ENCODE measurements at places on chromosomes 13 and 19.
A peak's percentile ranks its signal among the peaks of the same experiment; 100 is the strongest.

DNA sequence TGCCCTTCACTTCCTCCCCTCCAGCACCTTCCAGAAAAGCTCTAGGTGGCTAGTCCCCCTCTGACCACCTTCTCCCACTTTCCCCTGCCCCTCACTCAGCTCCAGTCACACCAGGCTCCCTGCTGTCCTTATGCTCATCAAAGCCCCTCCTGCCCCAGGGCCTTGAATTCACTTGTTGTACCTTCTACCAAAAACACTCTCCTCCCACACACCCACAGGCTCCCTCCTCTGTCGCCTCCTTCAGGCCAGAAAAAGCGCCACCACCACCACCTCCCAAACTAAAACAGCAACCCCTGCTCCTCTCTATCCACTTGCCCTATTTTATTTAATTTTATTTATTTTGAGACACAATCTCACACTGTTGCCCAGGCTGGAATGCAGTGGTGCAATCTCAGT, 4.8 kb upstream of the CEACAM16 start:
- no peak for DNase-seq

GRCh38 chr19:45729800-45730290, 851 bp downstream of the FBXO46 start:
- DNase-seq, result no peak

DNA sequence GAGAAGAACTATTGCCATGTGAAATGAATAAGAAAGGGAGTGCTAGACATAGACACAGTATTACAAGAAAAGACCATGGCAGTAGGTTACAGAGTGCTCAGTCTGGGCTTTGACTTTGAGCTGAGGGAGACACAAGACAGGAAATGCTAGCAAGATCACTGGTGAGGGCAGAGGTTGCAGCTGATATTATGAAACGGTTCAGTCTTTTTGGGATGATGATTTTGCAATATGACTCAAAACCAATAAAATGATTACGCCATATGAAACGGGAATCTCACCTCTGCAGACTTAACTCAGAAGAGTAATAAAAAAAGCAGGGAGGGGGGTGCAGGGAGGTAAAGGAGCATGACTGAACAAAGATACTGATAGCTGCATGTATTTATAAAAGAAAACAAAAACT, 123.1 kb downstream of the RBM26 start:
- no peak for DNase-seq

GRCh38 chr19:29531458-29532025, 5.7 kb downstream of the VSTM2B start:
- no peak for DNase-seq

DNA sequence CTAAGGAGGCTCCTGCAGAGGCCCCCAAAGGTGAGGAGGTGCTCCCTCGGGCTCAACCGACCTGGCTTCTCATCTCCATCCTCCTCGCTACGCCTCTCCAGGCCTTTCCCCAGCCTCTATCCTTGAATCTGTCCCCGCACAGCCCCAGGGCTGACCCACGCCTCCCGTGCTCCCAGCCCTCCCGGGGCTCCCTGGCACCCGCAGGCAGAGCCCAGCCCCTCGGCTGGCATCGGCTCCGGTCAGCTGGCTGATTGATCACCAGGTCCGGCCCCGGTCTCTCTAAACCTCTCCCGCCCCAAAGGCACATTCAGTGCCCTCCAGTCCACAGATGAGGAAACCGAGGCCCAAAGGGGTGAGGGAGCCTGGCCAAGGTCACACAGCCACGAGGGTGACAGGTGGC, 2.5 kb downstream of the MYBPC2 start:
- DNase-seq, result no peak

- DNase-seq, result peak; percentile 74
Measured at GRCh38 chr19:13093407-13094105, 9.1 kb downstream of the LYL1 start.

DNA sequence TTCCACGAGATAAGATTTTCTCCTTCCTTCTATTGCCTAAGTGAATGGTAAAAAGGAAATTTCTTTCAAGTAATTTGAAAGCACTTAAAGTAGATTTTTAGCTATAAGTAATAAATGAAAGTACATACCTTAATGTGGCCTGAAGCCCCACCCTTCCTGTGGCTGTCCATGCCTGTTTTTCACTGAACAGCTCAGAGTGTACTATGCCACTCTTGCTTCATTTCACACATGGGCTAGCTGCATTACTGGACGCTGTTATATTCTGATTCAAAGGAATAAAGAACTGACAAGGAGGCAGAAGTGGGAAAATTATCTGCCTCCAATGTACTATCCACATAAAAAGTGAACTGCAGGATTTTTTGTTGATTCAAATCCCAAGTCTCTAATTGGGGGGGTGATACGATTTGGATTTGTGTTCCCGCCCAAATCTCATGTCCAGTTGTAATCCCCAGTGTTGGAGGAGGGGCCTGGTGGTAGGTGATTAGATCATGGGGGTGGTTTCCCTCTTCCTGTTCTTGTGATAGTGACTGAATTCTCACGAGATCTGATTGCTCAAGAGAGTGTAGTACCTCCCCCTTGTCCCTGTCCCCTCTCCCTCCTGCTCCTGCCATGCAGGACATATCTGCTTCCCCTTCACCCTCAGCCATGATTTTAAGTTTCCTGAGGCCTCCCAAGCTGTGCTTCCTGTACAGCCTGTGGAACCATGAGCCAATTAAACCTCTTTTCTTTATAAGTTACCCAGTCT, 154.7 kb upstream of the SGCG start:
- DNase-seq, result no peak

- no peak for DNase-seq
Measured at GRCh38 chr19:32652894-32653598, 21.9 kb downstream of the ANKRD27 start.

DNA sequence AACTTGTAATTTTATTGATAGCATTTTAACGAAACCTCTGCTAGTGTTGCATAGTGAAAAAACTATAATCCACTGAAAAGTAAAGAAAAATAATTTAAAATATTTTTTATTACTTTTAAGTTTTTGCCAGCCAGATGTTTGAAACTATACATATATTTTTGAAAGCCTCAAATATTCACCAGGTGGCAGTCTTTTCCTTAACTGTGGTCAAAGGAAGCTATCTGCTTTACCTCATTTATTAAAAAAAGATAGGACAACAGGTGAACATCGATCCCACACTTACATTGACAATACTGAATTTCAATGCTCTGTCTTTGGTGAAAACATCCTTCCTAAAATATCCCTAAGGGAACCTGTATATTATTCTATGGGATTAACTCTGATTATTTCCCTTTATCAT, 100.5 kb downstream of the TRPC4 start:
- peak; percentile 0 for DNase-seq

DNA sequence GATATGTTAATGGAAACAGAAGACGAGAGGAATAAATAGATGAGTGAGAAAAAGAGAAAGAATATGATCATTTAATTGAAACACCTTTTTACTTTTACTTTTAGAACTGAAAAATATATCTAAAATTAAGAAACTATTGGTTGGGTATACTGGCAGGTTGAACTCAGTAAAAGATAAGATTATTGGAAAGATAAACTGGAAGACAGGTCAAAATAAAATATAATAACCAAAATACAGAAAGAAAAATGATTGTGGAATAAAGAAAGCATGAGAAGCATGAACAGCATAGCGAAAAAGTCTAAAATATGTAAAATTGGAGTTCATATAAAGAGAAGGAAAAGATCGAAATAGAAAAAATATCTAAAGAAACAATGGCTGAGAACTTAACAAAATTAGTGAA, 242.2 kb upstream of the MIR17HG start:
- DNase-seq, result no peak

DNA sequence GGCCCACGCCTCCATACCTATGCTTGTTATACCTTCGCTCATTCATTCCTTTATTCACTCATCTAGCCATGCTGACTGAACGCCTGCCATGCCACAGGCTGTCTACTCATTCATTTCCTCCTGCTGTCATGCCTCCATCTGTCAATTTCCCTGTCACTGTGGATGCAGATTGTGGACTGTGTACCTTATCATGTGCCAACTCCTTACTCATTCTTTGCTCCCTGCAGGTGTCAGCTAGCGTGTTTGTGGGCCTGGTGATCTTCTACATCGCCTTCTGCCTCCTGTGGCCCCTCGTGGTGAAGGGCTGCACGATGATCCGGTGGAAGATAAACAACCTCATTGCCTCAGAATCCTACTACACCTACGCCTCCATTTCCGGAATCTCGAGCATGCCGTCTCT, 4.1 kb upstream of the PSMD8 start:
- no peak for DNase-seq

DNA sequence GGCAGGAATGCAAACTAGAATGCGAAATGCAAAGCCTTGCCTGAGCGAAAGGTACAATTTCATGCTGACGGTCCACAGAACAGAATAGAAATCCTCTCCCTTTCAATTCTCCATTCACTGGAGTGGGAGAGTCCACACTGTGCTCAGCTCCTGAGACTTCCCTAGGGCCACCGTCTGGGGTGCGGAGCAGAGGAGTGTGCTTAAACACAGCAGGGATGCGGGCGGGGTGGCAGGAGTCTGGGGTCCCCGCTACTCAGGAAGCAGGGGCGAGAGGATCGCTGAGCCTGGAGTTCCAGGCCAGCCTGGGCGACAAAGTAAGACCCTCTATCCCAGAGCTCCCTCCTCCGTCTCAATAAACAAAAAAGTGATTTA, 552 bp upstream of the ZNF816 start:
- no peak for DNase-seq

- DNase-seq, result no peak
Measured at GRCh38 chr19:49890349-49891311, 6.1 kb downstream of the IL4I1 start.

DNA sequence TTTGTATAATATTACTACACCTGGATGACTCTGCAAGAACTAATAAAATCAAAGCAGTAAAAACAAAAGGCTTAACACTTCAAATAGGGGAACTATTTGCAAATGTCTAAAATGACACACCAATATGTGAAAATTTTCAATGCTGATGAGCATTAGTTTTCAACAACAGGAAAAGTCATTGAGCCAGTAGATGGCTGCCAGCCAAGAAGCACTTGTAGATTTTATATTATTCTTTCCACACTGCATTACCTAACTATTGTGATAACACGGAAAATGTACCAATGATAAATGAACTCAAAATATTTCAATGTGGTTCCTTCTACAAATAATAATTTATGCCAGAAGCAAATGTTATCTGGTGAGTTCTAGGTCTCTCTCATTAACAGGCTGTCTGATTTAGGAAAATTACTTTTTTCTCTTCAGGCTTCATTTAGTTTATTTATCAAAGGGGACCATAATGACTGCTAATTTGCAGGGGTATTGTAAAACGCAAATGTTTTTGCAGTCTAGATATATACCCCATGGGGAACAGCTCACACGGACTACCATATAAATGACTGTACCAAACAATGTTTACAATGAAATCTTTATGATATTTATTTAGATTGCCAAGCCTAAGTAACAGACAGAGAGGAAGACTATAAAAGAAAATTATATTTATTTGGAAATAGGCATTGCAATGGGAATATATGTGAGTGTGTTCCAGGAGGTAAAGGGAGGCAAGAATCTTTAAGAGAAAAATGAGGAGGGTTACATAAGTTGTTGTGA, 407.8 kb downstream of the LIG4 start:
- peak; percentile 55 for DNase-seq

GRCh38 chr13:98710521-98710920, 42.0 kb downstream of the SLC15A1 start:
- DNase-seq, result no peak

- no peak for DNase-seq
Measured at GRCh38 chr19:37698216-37698615, 21.3 kb downstream of the ZNF607 start.

DNA sequence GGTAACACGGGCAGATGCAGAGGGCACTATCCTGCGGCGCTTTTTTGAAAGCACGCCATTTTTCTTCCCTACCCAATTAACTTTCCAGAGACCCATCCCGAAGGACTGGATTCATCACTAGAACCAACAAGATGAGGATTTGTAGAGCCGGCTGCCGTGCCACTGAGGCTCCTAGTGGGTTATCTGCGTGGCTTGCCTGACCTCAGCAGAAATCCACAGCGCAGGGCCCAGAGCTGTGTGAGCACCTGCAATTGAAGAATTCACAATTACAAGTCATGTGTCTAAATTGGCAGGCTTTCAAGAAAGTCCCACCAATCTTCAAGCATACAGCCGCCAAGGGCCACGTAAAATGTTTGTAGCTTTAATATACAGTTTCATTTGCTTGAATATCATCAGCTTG, 75.5 kb downstream of the ALOX5AP start:
- no peak for DNase-seq

GRCh38 chr13:110108348-110109139, 198.4 kb downstream of the COL4A1 start:
- peak; percentile 63 for DNase-seq

- no peak for DNase-seq
Measured at GRCh38 chr13:109012115-109012514, 382.7 kb downstream of the MYO16 start.

Data from NCI-H1092 (cell line).